NCI-H1436 (cell line): ENCODE measurements at places on chromosomes 6 and 20.

DNA sequence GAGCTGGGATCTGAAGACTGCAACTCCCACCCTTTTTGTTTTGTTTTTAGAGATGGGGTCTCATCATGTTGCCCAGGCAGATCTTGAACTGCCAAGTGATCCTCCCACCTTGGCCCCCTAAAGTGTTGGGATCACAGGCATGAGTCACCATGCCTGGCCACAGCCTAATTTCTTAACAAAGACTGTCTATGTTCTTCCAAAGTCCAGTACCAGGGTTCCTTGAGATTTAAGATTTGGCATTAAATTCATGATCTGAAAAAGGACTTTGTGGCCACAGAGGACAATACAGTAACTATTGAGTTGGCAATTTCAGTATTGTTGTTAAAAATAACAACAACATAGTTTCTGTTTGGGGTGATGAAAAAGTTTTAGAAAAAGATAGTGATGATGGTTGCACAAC is 28.7 kb upstream of the BEND3 start:
- DNase-seq, result no peak

DNA sequence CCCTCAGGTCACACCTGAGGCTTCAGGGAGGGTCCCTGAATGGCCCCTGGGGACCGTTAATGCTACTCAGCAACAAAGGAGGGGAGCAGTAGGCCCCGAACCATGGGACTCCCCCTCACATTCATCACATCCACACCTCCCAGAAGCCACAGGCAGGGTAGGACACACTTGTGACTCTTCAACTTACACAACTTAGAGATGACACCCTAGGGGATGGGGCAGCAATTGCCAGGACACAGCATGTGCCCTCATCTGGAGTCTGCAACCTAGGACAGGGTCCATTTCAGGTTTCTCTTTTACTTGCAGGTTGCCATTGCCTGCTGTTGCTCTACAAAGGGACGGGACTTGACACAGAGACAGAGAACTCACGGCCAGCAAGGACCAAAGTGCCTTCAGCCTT is 770 bp downstream of the ULBP3 start:
- no peak for DNase-seq

DNA sequence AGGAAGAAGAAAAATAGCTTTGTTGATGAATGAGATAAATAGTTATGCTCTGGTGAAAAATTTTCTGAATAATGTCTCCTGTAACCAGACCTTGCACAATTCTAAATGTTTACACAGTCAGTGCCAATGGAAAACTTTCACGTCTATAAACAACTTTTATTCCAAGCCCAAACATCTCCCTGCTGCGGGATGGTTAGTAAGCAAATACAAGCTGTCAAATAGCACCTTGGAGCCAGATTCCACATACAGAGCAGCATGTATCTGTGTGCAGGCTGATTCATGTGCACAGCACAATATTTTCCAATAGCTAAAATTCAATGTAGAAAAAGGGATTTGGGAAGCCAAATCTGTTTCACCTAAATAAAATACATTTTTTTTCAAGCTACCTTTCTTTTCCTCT is 813.3 kb downstream of the HACE1 start:
- no peak for DNase-seq

GRCh38 chr6:10633216-10633615 is 61.2 kb downstream of the C6orf52 start:
- no peak for DNase-seq

DNA sequence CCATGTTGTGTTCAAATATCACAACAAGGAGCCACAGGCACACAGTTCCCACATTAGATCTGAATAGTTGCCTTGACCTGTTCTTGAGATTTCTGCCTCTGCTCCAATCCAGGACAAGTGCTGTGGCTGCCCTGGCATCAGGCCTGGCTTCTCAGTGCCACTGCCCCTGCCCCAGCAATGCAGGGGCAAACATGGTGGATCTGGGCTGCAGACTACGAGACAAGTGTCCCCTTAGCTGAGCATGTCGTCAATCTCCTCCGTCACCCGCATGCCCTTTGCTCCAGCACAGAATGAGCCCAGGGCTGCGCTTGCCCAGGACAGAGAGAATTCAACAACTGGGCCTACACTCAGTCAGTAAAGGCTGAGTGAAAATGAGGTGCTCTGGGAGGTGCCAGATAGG is 201.6 kb downstream of the SYNDIG1 start:
- no peak for DNase-seq

- no peak for DNase-seq
Measured at GRCh38 chr6:106257195-106257594, 68.4 kb downstream of the ATG5 start.

DNA sequence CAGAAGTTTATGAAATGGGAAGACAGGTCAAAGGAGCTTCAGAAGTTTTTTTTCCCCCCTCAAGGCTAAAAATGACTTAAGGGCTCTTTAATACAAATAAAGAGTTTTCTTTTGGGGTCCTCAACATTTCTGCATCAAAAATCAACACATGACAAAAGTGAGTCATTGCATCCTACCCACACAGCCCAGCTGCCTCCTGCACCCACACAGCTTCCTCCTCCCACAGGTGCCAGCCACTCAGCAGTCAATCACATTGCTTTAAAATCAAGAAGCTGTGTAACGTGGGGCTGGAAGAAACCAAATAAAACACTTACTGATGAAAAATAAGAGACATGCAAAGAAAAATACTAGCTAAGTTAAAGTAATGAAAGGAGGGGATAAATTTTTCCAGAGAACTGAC is 68.5 kb downstream of the MAP3K5 start:
- no peak for DNase-seq

DNA sequence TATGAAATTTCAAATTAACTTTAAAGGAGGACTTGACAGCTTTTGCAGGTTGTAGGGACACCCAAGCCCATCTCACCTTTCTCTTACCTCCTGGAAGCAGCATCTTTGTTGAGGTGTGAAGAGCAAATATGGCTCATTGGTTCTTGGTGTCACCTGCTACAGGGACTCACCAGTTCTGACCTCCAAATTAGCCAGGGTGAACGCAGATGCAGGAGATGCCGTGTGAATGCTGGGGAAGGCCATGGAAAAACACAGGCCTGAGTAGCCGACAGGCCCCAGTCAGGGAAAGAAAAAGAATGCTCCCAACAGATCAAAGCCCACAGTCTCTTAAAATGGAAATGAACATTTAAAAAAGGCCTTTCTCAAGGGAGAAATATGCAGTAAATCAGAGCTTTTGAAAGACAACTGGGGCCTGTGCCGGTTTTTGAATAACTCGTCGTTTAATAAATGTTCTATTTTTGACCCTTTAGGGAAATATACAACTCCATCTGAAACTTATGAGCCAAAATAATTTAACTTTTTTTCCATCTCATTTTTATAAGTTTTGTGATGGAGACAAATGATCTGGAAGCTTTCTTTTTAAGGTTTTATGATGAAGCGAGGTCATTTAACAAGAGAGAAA is 167.5 kb downstream of the CD83 start:
- no peak for DNase-seq

DNA sequence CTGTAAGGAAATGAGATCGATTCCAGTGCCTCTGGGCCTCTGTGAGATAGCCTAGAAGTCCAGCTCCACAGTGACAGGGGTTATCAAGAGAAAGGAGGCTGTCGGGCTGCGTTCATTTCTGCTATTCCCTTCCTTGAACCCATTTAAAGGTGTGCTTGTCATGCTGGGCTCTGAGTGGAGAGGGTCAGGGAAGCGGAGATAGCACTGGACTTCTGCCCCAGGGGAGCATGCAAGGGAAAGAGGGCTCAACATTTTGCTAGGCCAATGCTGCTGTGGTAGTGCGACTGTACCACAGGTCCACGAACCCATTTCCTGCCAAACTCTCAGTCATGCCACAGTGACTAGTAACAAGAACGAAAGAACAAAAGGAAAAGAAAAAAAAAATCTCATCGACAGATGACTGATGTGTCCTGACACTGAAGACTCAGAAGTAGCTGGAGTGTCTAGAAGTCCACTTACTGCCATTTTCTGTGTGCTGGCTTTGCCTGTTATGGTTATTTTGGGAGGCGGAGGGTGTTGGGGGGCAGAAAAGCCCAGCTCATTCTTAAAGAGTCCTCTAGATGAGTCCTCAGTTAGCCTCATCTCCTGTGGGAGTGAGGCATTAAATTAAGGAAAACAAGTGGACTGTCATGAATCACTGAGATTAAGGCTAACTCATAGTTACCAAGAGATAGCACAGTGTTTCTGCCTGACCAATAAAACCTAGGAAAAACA is 8.1 kb downstream of the NEDD9 start:
- DNase-seq, result no peak

- no peak for DNase-seq
Measured at GRCh38 chr6:116251568-116252384, 2.1 kb downstream of the TSPYL4 start.

GRCh38 chr6:43454696-43455530 is 435 bp downstream of the DLK2 start:
- no peak for DNase-seq

- peak; percentile 24 for DNase-seq
Measured at GRCh38 chr6:101393251-101393828, at the start of gene GRIK2. Gene GRIK2, plus strand, starts transcription at chr6:101393708.

DNA sequence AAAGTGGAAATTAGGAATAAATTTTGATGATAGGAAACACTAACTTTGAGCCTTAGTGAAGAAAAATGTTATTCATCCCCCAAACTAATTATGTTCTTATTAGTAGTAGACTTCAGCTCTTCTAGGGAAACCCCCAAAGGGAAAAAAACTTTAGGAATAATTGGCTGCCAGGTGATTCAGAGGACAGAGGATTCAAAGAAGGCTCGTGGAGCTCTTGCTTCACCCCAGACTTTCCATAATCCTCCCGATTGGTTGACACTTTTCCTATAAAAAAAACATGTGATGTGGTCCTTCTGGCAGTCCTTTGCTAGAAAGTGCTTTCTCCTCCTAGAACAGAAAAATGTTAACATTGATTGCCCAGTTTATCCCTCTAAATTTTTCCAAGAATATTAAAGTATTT is 5.6 kb upstream of the CCDC170 start:
- no peak for DNase-seq

DNA sequence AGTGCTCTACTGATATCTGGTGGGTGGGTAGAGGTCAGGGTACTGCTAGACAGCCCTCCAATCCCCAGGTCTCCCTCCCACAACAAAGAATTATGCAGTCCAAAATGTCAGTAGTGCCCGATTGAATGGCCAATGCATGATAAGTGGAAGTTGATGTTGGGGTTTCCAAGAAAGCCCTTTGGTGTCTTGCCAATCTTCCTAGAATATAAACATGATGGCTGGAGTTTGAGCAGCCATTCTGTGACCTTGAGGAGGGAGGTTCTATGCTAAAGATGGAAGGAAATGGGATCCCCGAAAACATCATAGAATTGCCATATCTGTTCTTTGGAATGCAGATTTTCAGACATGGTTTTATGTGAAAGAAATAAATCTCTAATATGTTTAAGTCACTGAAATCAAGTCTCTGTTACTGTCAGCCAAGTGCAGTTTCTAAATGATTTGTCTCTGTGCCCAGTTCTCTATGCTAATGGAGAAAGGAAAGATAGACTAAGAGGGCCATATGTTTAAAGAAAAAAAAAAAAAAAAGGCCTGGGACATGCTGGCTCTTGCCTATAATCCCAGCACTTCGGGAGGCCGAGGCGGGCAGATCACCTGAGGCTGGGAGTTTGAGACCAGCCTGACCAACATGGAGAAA is 32.8 kb upstream of the PTPN1 start:
- no peak for DNase-seq

DNA sequence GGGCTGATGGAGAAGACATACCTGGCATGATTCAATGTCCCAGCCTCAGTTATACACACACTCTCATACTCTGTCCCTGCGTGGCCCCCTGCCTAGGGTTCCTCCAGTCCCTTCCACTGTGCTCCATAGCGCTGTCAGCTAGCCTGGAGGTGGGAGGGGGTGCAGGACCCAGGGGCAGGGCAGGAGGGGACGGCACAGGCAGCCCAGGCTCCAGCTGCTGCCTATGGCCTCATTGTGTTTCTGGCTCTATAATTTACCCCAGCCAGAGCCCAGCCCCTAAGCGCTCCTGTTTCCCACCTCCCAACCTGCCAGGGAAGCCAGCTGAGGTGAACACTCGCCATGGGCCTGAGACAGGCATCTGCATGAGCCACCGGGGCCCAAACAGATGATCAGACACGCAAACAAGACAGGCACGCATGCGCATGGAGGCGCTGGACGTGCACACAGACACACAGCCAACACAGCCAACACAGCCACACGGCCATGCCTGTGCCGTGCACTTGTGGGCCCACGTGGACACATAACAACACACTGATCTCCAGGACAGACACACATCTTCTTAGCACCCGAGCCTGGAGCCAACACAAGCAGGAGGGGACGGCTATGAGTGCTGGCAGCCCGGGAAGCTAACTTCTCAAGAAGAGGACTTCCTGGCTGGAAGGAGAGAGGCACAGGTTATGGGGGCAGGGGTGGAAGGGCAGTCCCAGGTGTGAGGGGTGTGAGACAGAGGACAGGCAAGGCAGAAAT is 124.9 kb downstream of the GRM4 start:
- DNase-seq, result peak; percentile 67
